Fibroblast of skin of back (primary cell): ENCODE measurements at places on chromosomes 1 and 21.

DNA sequence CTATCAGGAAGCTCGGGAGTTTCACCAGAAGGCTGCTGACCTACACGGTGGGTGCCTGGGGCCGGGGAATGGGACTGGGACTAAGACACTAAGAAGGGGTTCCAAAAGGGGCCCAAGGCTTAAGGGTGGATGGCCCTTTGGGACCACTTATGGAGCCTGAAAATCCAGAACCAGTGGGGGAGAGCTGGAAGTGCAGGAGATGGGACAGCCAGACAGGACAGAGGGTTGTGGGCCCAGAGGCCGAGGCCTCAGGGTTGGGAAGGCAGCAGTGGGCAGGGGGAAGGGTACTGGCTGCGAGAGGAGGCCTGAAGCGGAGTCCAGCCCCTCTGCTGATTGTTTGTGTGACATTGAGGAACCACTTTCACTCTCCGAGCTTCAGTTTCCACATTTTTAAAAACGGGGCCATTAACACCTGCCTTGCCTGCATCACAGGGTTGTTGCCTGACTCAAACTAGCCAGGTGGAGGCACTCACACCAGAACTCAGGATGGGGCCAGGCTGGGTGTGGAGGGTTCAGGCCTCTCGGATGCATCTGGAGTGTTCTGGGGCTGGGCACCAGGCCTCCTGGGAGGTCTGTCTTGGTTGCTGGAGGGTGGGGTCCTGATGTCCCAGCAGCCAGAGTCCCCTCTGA, 3.0 kb downstream of the TTC24 start:
- DNase-seq = no peak

DNA sequence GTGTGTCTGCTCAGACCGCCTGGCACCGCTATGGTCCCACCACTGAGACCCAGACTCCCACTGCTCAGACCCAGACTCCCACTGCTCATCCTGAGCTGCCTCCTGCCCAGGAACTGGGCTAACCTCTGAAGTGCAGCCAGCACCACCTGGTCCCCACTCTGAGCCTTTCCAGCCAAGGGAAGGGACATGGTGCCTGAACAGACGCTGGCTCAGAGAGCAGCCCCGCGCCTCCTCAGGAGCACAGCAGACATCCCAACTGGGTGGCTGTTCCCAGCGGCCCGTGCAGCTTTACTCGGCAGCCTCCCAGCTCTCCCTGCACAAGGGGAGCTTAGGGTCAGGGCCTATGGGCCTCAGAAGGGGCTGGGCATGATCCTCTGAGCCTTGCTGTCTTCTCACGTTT, 27.8 kb upstream of the CNTN2 start:
- no peak for DNase-seq

- DNase-seq = no peak
These were observed 41.6 kb upstream of the SLC6A9 start for GRCh38 chr1:44072821-44073220.

GRCh38 chr1:33630686-33631085, 158.2 kb downstream of the ZSCAN20 start:
- no peak for DNase-seq

DNA sequence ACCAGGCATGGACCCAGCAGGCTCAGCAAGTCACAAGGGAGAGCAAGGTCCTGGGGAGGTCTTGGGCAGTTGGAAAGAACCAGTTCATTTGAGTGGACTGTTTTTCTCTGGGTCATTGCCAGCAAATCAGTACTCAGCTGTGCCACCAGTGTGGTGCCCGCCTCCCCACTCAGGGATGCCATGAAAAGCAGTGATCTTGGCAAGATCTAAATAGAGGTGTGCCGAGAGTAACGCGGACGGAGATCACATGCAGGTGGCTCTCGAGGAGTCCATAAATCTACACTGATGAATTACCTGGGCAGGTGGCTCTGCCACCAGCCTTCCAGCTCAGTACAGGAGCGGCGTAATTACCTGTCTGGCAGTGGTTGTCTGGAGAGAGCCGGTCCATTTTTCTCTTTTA, 642.2 kb downstream of the PTPRU start:
- no peak for DNase-seq

DNA sequence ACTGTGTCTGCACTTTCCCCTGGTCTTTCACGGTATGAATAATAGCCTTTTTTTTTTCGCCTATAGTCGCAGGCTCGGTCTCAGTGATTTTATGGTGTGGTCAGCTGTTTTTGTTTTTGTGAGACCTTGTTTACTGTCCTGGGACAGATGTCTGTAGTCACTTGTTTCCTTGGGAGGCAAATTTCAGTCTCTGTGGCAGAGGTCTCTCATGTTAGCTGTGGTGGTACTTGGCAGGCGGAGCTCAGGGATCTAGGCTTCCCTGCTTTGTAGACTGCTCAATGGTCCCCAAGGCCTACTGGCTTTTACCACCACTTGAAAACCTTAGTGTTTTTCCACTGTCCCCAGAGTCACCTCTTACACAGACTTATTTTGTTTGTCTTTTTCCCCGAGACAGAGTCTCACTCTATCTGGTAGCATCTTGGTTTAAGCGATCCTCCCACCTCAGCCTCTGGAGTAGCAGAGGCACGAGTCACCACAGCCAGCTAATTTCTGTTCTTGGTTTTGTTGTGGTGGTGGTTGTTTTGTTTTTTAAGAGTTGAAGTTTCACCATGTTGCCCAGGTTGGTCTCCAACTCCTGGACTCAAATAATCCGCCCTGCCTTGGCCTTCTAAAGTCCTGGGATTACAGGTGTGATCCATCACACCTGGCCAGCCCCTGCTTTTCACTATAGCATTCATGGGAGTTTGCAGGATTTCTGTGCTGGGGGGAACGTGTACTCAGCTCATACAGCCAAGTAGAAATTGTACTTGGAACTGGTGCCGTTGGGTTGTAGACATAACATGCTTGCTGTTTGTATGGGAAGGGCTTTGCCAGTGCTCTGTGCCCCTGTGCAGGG, 10.3 kb downstream of the RNU1-2 start:
- DNase-seq = peak; percentile 62

DNA sequence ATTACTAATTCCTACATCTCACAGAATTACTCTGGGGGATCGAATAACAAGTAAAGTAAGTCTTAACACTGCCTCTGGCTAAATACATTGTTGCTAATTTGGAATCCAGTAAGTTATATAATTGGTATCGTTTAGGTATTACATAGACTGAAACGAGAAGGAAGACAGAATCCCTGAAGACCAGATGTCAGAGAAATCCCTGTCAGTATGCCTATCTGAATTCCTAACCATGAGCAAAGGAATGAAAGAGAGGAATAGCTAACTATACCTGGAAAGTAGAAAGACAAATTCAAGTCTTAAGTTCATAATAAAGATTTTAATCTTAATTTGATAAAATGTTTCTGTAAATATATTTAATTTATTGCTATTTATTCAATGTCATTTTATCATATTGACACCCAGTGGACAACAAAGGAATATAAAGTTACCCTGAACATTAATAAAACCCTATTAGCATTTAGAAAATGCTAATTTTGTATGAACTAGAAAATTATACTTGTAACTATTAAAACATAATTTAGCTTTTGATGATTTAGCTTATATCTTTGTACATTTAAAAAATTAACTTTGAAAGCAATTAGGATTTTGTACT, 11.4 kb downstream of the DEPDC1 start:
- no peak for DNase-seq

GRCh38 chr1:228876187-228876586, 140.9 kb downstream of the RHOU start:
- DNase-seq = no peak

- DNase-seq = no peak
These were observed 30.0 kb downstream of the VWA5B1 start for GRCh38 chr1:20320704-20321103.

GRCh38 chr21:25987531-25987930, 183.0 kb downstream of the APP start:
- peak; percentile 7 for DNase-seq

- DNase-seq = no peak
These were observed 6.9 kb downstream of the FMO2 start for GRCh38 chr1:171191992-171192391.

DNA sequence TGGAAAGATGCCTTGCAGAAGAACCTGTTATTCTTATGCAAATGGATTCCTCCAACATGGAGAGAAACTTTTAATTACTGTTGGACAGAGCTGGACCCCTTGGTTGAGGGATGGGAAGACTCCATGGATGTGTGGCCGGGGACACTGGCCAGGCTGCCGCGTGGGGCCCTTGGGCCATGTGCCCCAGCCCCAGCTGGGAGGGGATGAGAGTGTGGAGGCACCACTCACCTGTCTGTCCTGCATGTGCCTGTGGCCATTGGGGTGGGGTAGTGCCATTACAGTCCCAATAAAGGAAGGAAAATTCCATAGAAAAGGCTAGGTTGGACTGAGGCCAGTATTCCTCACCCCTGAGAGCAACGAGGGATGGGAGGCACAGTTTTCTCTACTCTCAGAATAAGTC, 564.5 kb upstream of the PTBP2 start:
- DNase-seq = no peak

DNA sequence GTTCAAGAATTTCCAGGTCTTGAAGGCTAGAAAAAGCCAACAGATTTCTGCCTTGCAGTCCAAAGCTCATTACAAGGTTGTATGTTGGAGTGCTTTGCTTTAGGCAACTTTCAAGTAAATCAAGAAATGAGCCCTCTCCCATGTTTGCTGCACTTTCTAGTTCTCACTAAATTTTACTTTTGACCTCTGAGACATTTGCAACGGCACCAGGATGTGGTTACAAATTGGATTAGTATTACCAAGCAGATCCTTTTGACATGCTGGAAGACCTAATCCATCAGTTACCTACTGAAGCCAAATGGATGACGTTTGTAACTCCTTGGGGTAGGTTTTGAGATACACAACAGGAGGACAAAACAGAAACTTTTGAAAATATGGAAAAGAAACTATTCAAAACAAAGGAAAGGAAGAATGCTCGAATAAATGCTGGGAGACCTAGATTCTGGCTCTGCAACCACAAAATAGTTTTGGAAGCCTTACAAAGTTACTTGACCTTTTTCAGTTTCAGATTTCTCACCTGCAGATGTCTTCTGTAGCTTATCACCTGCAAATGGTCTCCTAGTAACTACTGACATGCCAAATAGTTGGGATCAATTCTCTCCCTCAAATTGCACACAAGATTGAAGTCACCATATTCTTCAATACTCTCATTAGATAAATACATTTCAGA, 251.7 kb upstream of the ADGRL2 start:
- DNase-seq = no peak

- DNase-seq = no peak
These were observed 6.6 kb upstream of the ACTRT2 start for GRCh38 chr1:3014443-3015268.

DNA sequence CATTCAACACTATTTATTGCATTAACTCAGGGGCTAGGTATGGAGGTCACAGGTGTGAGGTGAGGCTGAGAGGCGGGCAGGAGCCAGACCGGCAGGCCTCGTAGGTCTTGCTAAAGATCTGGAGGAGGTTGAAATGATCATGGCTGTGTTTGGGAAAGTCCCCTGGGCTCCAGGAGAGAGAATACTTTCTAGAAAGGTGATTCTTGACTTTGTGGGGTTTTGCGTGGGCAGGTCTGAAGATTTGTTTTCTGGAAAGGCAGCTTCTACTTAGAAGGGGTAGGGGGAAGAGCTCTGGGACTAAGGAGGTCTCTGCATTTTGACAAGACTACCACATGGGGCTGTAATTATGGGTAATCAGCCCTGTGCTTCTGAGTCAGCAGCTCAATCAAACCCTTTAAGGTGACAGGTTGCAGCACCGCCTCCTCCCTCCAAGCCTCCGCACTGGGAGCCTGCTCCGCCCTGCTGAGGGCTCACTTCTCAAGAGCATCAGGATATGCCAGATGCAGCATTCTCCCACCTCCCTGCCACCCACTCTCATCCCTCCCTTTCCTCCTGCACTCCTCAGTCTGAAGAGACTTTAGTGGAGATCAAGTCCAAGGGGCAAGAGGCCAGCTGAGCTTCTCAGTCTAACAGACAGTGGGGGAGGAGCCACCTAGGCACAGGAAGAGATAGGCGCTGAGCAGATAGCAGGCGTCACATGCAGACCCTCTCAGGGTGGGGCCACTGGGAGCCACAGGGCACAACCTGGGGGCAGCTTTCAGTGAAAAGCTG, 30.5 kb downstream of the SLC30A1 start:
- no peak for DNase-seq

- peak; percentile 37 for DNase-seq
These were observed 20.1 kb upstream of the S100A10 start for GRCh38 chr1:152013664-152014237.

- no peak for DNase-seq
These were observed 1.5 kb downstream of the FABP3 start for GRCh38 chr1:31371121-31371959.

DNA sequence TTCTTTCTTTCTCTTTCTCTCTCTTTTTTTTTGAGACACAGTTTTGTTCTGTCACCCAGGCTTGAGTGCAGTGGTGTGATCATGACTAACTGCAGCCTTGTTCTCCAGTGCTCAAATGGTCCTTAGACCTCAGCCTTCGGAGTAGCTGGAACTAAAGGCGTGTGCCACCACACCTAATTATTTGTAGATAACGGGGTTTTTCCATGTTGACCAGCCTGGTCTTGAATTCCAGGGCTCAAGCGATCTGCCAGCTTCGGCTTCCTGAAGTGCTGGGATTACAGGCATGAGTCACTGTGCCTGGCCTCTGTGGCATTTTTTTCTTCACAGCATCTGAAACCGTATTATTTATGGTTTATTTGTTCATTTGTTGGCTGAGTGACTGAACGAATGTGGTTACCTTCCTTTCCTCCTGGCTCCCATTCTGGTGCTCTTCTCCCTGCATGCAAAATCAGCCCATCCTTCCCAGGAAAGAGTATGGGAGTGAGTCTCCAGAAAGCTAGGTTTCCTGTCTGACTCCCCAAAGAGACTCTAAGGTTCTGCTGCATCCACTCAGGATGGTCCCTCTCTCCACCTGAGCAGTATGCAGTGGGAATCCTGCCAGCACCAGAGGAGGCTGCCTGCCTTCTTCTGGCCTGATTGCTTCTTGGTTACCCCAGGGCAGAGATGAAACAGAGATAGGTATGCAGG, 155.0 kb upstream of the BEND5 start:
- peak; percentile 68 for DNase-seq
